Renal pelvis (tissue), 12 donors: ENCODE measurements at places on chromosomes 6 and 20. TPM values are rescaled to one million over a fixed set of nuclear protein-coding genes. Genes with fewer than 3 reads are reported as not detected.
A peak's percentile ranks its signal among the peaks of the same experiment; 100 is the strongest.

- peak; percentile 73 for DNase-seq
These were observed 115.4 kb downstream of the OPRM1 start for GRCh38 chr6:154154389-154154967.

DNA sequence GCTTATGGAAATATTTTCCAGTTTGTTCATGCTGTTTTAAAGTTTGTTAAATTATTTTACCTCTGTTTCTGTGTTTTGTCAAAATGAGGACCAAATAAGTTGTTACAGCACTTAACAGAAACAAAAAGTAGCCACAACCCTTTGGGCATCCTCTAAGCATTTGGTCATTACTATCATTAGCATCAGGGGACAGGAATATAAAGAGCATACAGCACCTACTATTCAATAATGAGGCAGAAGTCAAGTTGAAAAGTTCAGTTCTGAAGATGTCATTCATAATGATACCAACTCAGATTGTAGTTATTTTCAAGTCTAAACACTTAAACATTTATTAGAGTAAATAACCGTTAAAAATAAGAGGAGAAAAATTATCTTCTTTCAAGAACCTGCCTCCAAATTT lies 862.3 kb upstream of the FLRT3 start:
- no peak for DNase-seq

DNA sequence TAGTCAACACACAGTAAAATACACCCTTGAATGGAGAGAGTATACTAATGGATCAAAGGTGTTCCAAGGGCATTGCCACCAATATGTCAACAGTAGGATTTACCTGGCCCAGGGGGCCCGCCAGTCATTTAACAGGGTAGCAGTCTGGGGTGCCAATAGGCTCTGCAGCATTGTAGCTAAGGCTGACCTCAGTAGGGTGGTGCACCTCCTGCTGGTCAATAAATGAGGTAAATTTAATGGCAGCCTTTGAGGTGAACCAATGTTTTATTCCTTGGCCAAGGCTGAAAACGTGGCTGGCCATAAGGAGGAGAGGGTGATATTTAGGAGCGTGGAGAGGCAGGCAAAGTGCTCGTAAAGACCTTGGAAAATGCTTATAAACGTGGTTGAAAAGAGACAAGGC lies 147.2 kb downstream of the RPS12 start:
- no peak for DNase-seq

- no peak for DNase-seq
These were observed 283.3 kb upstream of the MANEA start for GRCh38 chr6:95294043-95294442.

DNA sequence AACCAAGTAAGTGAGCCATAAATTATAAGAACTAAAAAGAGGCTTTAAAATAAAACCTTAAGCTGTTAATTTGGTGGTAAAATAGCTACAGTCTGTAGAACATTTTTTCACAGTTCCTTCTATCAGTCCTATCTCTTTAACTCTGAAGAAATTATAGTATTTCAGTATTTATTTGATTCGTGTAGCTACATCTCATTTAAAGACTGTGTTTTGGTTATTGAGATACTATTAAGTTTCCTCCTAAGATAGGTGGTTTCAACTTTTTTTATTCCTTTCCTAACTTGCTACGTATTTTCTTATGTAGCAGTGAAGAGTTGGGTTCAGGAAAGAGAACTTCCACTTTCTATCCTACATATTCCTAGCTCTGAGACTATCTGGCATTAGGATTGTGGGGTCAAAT lies 97.2 kb downstream of the CD2AP start:
- no peak for DNase-seq

GRCh38 chr6:42503894-42504293 lies 52.2 kb upstream of the TRERF1 start:
- DNase-seq: no peak

DNA sequence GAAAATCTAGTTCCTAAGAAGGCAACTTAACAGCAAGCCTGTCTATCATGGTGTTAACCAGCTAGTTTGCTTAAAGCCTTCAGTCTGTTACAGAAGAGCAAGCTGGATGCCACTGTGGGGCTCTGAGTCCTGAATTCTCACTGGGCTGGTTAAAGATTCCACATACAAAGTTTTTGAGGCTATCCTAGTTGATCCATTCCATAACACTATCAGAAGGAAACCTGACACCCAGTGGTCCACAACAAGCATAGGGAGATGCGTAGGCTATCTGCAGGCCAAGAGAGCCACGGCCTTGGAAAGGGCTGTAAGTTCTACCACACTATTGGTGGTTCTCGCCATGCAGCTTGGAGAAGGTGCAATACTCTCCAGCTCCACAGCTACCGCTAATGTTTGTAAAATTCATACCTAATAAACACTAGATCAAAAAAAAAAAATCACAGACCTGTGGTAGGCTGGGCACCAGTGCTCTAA lies 420 bp upstream of the MCCD1 start:
- DNase-seq: no peak

DNA sequence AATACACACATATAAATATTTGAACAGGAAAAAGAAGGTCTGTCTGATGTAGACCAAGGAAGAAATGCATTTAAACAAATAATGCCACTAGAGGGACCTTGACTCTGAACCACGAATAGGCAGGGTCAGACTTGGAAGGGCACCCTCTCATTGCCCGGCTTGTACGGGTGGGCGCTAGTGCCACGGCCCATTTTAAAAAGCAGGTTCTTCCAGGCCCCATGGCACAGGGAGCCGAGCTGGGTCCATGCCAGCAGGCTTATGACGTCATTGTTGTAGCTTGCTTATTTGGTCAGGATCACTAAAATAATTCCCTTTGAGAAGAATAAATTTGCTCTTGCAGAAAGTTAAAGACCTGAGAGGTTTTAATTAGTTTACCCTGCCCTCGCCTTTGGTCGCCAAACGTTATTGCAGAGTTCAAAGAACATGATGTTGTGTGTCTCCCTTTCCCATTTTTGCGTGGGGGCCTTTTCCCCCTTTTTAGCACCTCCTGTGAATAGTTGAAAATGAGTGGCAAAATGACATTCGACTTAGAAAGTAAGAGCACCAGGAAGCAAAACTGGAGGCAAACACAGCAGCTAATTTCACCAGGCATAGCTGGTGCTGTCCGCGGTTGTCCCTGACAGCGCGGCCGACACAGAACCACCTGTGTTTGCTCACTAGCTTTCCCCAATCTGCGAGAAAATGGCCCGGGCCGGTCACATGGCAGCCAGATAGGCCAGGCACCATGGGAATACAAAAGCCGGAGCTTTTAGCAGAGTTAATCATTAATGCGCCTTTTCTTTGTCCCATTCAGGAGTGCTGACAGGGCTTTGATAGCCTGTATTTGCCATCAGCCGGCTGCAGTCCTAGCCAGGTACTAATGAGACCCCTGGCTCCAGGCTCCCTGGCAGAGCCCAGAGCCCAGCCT lies 93.8 kb downstream of the FOXA2 start:
- peak; percentile 69 for DNase-seq

GRCh38 chr6:137820952-137821351 lies 46.1 kb upstream of the TNFAIP3 start:
- DNase-seq: no peak

DNA sequence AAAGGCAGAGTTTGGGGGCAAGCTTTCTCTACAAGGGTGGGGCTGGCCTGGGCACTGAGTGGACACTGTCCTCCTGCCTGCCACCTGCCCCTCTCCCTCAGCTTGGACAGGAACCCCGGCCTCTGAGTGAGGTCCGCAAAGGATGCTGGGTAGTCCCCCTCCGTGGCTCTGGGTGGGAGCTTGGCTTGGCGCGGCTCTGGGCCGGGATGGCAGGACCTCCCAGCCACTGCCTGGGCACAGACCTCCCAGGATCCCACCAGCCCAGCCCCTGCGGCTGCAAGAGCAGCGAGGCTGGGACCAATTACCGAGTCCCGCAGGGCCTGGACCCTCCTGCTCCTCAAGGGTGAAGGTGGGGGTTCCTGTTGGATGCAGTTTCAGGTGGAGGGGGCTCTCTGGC lies 2.9 kb upstream of the SOX18 start:
- no peak for DNase-seq

DNA sequence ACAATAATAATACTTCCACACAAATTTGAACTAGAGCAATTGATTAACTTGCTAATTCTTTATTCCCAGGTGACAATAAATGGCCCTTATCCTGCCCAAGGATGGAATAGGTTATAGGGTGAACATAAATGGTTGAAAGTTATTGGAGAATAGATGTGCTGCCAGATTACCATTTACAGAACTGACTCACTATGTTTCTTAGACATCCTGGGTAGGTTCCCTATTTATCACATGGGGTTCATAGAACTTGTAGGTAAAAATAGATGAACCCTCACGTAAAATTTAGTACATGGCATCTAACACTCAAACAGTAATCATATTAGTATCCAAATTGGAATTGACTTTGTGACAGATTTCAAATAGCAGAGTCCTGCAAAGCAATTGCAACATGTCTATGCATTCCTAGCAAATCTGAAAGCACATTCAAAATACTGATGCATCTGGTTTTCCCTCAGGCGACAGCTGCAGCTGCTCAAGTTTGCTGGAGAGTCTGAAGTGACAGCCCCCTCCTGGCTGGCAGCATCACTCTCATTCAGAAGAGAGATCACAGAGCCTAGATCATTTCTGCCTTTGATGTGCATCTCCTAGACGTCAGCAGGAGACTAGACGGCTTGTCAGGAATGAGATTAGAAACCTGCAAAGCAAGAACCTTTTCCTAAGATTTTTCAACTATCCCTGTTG lies 80.2 kb upstream of the RNF217 start:
- peak; percentile 42 for DNase-seq

DNA sequence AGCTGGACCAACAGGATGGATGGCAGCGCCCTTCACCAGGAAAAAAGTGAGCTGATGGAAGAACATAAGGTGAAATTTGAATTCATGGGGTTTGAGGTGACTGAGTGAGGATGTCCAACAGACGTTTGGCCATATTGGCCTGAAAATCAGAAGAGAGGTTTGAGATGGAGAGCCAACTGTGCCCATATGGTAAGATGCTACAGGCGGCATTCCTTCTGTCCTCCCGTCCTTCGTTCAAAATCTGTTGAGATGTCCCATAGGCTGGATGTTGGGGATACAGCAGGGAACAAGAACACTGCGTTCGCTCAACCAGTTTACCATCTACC lies 468 bp upstream of the CMTR1 start:
- no peak for DNase-seq

- DNase-seq: no peak
These were observed 12.8 kb upstream of the SASH1 start for GRCh38 chr6:148329596-148330381.

- no peak for DNase-seq
These were observed 16.7 kb upstream of the GSTA3 start for GRCh38 chr6:52925919-52926792.

DNA sequence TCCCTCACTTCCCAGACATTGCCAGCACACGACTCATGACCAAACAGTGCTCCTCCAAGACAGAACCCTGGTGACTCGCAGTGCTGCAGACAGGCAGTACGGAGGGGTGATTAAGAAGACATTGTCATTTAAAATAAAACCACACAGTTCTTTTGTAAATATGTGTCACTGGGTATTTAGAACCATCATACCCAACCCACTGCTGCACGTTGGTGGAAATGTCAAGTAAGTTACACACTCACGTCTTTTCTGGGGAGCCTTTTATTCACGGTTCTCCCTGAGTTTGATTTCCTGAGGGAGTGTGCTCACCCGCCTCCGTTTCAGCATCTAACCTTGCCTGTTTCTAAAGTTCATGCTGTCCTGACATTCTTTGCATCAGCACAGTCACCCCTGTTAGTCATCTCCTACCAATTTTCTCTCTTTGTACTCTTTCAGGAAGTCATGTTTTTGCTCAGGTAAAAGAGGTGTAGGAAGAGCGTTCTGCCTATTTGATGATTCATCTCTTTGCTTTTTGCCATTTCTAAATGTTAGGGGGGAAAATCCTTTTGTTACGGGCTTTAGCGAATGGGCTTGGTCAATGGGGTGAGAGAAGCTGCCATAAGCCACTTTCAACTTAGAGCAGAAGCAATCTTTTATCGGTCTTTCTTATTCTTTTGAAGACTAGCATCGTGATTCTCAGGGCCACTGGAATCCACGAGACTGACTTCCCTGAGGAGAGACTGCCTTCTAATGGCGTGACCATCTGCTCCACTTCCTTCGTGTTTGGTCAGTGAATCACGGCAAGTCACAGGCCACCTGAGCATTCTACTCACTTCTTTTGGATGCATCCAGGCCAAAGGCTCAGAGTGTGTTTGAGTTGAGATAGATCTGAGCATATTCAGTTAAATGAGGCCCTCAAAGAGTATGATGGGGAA lies 512.8 kb upstream of the JARID2 start:
- no peak for DNase-seq

DNA sequence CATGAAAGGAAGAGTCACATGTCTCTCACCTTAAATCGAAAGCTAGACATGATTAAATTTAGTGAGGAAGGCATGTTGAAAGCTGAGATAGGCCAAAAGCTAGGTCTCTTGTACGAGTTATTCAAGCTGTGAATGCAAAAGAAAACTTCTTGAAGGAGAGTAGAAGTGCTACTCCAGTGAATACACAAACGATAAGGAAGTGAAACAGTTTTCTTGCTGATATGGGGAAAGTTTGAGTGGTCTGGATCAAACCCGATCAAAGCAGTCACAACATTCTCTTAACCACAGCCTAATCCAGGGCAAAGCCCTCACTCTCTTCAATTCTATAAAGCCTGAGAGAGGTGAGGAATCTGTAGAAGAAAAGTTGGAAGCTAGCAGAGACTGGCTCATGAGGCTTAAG lies 1.9 kb upstream of the TPD52L1 start:
- DNase-seq: no peak

- DNase-seq: no peak
These were observed 305.0 kb upstream of the KCNQ5 start for GRCh38 chr6:72316675-72317380.

GRCh38 chr20:5315807-5316187 lies 957 bp downstream of the PROKR2 start:
- DNase-seq: no peak

DNA sequence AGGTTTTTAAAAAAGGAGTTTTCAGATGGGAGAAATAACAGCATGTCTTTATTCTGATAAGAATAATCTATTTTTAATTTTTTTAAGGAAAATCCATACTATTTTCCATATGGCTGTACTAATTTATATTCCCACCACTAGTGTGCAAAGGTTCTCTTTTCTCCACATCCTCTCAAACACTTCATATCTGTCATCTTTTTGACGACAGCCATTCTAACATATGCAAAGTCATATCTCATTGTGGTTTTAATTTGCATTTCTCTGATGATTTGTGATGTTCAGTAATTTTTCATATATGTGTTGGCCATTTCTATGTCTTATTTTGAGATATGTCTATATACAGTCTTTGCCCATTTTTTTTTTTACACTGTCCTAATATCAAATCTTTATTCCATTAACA lies 280.6 kb upstream of the RUNX2 start:
- DNase-seq: no peak

WFDC13 gene
- not detected for polyA plus RNA-seq

PSORS1C1 gene
- not detected for polyA plus RNA-seq

VIP gene
- 1.4 TPM for polyA plus RNA-seq

PTCRA gene
- polyA plus RNA-seq: 0.23 TPM

THEMIS gene
- polyA plus RNA-seq: not detected

PRPH2 gene
- polyA plus RNA-seq: 3.0 TPM

PRICKLE4 gene
- 3.2 TPM for polyA plus RNA-seq

SLC2A10 gene
- 18.0 TPM for polyA plus RNA-seq

BEND3 gene
- polyA plus RNA-seq: 11.8 TPM
